ENCODE measurements at places on chromosomes 3 and 15.

DNA sequence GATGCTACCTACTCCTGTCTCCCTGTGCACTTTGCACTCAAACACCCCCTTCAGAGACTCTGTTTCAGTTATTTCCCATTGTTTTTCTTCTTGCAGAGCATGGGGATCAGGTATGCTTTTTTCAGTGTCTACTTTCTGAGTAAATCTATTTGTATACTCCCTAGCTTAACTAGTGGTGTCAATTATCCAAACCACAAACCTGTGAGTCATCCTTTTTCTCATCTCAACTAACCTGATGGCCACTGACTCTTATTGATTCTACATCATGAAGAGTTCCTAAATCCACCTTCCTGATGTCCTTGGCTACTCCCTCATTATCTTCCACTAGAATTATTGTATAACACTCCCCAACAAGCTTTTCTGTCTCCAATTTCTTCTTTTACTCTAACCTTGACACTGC is 68.0 kb downstream of the DIPK2A start:
- DNase-seq: no peak

GRCh38 chr3:141360888-141361598 is 7.3 kb upstream of the ZBTB38 start:
- no peak for DNase-seq

DNA sequence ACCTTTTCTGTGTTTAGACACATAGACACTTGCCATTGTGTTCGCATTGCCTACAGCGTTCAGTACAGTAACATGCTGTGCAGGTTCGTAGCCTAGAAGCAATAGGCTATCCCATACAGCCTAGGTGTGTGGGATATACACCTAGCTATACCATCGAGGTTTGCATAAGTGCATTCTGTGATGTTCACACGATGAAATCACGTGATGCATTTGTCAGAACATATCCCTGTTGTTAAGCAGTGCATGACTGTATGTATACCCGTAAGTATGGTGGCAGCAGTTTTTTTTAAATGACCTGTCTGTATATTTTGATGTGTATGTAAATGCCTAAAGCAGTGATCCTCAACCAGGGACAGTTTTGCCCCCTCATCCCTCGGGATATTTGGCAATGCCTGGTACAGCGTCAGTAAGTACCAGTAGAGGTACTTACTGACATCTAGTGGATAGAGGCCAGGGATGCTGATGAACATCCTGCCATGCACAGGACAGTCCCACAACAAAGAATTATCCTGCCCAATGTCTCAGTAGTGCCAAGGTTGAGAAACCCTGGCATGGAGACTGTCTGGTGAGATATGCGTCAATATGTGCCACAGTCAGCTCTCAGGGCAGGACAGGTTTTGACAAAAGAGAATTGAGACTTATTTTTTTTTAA is 129.1 kb downstream of the HCN4 start:
- DNase-seq: no peak

DNA sequence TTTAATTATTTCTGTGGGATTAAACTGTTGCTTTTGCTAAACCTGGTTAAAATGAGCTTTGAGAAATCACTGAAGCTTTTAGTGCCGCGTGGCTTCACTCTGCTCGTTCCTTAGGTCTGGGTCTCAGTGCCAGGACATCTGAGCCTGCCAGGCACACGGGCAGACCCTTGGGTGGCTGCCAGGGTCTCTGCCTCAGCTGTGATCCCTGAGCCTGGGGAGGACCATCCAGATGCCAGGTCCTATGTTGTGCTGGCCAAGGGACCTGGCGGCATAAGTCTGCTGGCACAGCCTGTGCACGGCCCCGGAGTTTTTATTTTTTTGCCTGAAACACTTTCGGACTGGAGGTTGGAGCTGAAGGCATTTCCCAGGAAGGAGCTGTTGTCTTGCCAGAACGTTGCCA is 328.1 kb downstream of the LRTM1 start:
- no peak for DNase-seq

DNA sequence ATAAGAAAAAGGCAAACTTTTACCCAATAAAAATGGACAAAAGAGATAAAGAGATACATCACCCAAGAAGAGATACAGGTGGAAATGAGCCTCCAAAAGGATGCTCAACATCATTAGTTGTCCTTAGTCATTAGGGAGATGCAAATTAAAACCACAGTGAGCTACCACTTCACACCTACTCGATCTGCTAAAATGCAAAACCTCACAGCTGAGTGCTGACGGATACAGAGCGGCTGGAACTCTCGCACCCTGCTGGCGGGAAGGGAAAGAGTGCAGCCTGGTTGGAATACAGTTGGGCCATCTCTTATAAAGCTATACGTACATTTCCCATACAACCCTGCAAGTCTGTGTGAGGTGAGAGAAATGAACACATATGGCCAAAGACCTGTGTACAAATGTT is 78.5 kb upstream of the PRR20G start:
- DNase-seq: no peak

DNA sequence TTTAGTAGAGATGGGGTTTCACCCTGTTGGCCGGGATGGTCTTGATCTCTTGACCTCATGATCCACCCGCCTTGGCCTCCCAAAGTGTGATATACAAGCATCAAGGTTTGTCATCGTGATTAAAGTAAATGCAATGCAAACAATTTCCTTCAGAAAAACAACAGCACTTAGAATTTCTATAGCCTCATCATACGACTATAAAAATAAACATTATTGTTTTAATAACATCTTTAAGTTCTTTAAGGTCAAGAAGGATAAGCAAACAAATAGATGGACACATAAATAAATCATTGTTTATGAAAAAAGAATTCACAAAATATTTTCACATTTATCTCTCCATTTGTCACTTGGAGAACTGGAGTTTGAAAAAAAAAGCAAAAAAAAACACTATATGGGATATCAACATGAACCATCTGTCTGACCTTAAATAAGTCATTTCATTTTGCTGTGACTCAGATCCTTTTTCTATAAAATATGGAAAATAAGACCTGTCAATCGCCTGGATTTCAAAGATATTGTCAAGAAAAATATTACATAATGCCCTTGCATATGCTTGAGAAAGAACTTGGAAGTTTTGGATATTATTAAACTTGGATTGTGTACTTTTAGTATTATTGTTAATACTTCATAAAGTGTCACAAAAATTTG is 642.0 kb upstream of the KCNMB2 start:
- no peak for DNase-seq

DNA sequence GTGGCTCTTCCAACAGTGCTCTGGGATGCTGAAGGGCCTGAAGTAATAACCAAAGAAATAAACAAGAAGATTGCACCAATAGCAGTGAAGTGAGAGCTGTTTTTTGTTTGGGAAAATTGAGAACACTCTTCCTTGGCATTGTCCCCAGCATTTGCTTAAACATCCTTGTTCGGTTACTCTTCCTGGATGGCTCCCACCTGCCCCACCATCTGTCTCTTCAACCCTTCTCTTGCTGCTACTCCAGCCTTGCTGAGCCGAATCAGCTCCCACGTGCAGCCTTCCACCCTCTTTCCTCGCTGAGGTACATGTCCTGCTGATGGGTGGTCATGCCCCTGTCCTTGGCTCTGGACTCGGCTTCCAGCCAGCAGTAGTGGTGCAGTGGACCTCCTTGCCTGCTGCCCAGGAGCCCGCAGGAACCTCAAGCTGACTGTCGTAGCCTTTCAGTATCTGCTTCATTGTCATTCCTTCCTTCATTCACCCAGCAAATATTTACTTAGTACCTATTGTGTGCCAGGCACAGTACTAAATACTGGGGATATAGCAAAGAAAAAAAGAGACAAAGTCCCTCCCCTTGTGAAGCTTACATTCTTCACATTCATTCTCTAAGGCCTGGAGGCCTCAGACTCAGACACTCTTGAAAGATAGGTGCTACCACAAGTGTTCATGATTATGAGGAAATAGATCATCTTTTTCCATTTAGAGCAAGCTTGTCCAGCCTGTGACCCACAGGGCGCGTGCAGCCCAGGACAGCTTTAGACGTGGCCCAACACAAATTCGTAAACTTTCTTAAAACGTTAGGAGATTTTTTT is 17.1 kb upstream of the VILL start:
- no peak for DNase-seq

- DNase-seq: no peak
These were observed 68.9 kb downstream of the IQSEC1 start for GRCh38 chr3:13004376-13004775.

- no peak for DNase-seq
These were observed 139.3 kb downstream of the TNIK start for GRCh38 chr3:171320750-171321558.

DNA sequence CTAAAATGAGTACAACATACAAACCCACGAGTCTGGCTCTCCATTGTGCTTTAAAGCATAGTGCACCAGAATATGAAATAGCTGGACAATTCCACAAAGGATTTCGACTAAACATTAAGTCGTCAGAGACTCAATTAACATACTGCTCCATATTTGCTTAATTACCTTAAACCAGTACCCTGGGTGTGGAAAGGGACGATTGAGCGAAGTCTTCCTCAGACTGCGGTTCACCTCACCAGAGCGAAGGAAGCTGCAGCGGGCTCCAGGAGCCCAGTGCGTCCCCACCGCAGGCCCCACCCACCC is 218 bp upstream of the TRPC1 start:
- DNase-seq: no peak

- no peak for DNase-seq
These were observed 222.4 kb upstream of the WNT5A start for GRCh38 chr3:55709411-55710012.

GRCh38 chr3:27467545-27467944 is 16.6 kb downstream of the SLC4A7 start:
- DNase-seq: peak; percentile 21

DNA sequence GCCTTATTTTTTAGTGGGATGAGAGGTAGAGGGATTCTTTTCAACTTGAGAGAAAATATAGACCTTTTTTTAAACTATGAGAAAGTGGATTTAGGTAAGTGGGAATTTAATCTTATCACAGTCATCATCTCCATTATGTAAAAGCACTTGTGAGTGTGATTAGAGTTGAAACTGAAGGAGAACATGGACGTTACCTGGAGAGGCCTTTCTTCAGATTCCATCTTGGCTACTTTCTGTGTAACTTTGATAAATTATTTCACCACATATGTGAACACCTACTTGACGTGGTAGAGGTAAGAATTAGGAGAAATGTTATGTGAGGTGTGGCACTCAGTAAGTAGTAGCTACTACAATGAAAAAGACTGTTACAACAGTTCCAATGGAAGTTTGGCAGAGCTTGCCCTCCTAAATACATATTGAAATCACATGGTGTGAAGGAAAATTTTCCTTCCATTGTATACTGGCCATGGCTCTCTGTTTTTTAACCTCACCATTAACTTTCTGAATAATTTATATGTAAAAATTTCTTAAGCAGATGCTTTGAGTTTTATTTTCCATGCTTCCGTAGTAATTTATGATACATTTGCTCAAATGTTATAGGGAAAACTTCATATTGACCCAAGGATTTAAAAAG is 193.3 kb downstream of the FNDC3B start:
- no peak for DNase-seq

GRCh38 chr3:143273975-143274690 is 154.6 kb downstream of the CHST2 start:
- DNase-seq: no peak

DNA sequence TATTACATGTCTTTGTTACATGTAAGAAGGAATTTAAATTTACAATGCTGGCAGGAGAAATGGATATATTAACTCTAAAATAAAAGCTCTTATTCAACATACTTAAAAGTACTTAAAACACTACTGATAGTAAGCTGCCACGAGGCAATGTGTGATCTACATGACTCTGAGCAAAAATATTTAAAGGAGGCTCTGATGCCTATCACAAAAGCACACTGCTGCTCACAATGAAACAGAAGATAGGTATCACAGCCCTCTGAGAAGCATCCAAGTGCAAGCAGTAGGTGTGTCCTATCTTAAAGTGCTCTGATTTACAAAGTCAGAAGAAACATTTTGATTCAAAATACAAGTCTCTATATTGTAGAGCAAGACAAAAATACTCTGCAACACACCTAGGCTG is 371.2 kb upstream of the WNT5A start:
- DNase-seq: no peak

- DNase-seq: no peak
These were observed 102.6 kb upstream of the EPHA6 start for GRCh38 chr3:96711816-96712215.

DNA sequence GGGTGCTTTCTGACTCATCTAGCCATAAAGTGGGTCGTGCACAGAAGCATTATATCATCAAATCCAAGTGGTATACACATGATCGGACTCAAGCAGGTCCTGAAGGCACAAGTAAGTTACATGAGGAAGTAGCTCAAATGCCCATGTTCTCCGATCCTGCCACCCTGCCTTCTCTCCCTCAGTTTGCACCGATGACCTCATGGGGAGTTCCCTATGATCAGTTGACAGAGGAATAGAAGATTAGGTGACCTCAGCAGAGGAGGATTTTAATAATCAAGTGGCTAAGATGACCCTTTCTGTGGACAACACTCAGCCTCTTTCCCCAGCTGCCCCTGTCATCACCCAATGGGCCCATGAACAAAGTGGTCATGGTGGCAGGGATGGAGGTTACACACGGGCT is 149.5 kb downstream of the TBC1D5 start:
- no peak for DNase-seq

- no peak for DNase-seq
These were observed 311.4 kb downstream of the UNC13C start for GRCh38 chr15:54289590-54290136.

- no peak for DNase-seq
These were observed 45.1 kb downstream of the RSL24D1 start for GRCh38 chr15:55151631-55152030.

All from CD8-positive, alpha-beta memory T cell (primary cell).